Aorta (tissue), 5 donors: ENCODE measurements at places on chromosomes 1 and 21.
A peak's percentile ranks its signal among the peaks of the same experiment; 100 is the strongest.

DNA sequence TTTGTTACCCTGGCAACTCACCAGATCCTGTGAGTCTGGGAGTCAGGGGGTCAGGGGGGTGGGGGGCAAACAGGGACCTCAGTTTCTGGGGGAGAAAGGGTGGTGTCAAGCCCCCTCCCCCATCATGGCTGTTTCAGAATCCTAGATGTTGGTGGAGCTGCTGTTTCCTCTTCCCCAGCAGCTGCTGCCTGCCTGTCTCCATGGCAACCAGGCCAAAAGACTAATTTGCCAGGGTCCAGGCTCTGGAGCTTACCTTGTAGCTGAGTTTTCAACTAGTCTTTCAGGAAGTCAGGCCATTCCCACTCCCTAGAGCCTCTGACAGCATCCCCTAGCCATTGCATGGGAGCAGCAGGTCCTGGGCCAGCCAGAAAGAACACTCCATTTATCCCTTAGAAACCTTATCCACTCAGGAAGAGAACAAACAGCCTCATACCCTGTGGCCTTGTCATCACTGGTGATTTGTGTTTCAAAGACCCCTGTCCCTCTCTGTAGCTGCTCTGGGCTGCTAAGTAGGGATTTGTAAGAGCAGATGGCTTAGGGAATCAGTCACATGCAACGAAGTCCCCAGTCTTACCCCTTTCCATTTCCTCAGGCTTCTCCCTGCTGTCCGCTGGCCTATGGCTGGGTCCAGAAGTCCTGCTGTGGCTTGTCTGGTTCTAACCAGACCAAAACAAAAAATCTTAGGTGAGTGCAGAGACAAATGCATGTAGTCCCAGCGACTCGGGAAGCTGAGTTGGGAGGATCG, 21.5 kb upstream of the STMN1 start:
- DNase-seq, result no peak

- DNase-seq, result no peak
Measured at GRCh38 chr1:228994676-228995594, 259.7 kb downstream of the RHOU start.

- DNase-seq, result no peak
Measured at GRCh38 chr1:15215116-15215515, 31.9 kb upstream of the FHAD1 start.

DNA sequence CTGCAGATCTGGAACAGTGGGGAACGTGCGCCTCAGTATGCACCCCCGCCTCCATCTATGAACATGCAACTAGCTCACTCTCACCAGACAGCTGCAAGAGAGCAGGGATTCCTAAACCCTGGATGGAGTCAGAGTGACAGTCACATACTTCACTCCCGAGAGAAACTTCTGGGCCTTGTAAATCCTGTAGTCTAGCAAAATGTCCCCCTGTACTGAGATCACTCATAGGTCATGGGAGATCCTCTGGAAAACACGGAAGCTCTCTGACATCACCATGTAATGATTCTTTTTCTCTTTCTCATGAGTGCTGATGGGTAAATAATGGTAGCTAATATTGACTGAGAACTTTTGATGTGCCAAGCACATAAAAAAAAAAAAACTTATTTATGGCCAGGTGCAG, 23.4 kb upstream of the TARDBP start:
- DNase-seq, result no peak

DNA sequence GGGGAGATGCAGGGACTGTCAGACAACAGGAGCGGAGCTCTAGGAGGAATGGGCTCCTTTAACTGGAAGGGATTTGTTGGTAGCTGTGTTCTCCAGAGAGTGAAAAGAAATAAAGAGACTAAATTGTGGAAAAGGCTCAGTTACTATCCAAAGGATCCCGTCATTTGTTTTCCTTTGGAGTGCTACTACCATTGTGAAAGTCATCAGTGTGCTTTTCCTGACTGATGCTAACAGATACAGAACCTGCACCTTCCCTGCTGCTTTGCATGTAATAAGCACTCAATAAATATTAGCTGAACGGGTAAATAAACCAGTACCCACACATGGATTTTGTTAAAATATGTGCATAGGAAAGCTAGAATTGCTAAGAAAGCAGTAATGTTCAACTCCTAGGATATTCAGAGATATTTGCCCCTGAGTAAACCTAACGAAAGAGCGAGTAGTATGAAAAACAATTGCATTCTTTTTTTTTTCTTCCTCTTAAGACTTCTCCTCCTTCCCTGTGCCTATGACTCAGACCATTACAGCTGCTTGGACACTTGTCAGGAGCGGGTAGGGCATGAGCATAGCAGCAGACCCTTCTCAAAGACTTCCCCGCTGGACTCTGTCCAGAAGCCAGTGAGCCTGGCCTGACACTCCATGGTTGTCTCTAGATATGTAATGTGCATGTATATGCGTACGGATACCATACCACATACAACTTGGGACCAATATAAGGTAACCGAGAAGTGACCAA, 41.7 kb downstream of the PTGFRN start:
- DNase-seq, result peak; percentile 85

GRCh38 chr1:232611834-232612233, 18.1 kb downstream of the SIPA1L2 start:
- DNase-seq, result no peak

DNA sequence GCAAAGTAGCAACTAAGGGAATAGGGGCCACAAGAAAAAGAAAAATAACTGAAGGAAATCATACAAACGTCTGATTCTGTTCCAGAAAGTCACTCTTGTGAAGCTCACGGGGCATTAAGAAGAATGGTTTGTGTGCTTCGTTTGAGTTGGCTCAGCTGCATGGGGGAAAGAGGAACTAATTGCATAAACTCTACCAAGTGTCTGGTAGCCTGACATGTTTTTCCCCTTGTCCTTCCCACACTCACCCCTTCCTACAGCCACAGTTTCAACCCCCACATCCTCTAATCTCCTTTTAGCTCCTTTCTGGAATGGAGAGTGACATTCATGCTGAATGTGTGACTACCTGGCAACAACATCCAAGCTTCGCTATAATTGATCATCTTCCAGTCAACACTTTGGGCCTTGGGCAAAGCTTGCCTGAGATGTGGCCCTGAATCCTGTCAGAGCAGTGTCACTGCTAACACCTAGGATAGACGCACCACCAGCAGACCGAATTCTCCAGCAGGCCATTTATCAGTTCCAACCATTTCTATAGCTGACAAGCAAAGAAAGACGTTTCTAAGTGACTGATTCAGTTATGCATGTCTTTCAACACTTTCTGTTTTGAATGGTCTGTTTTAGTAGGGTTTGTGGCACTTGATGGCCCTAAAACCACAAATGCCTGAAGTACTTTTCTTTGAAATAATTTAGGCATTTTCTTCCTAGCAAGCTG, 439.6 kb downstream of the TTLL7 start:
- DNase-seq, result no peak

DNA sequence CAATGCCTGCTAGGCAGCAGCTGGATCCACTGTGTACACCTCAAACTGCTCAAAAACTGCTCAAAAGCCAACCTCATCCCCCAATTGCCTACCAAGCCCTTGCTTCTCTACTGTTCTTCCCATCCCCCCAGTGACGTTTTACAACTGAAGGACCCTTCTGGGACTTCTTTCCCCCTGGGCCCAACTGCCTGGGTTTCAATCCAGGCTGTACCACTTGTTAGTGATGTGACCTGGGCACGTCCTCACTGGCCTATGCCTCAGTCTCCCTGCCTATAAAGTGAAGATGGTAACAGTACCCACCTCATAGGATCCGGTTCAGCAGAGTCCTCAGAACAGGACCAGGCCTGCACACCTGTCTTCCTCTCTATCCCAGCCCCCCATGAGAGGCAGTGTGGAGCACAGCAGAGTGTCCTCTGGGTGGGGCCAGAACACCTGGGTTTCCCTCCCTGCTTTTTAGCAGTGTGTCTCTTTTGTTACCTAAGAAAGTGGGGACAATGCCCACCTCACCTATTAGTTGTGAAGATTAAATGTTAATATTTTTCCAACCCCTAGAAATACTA, 1.9 kb upstream of the TEKT2 start:
- no peak for DNase-seq

GRCh38 chr1:158007667-158008386, 14.4 kb downstream of the KIRREL1 start:
- no peak for DNase-seq

- DNase-seq, result no peak
Measured at GRCh38 chr1:214198571-214198970, 82.4 kb upstream of the SMYD2 start.

- no peak for DNase-seq
Measured at GRCh38 chr1:89706700-89707012, 73.7 kb downstream of the LRRC8C start.

GRCh38 chr1:84724128-84724860, 34.0 kb upstream of the SSX2IP start:
- no peak for DNase-seq

DNA sequence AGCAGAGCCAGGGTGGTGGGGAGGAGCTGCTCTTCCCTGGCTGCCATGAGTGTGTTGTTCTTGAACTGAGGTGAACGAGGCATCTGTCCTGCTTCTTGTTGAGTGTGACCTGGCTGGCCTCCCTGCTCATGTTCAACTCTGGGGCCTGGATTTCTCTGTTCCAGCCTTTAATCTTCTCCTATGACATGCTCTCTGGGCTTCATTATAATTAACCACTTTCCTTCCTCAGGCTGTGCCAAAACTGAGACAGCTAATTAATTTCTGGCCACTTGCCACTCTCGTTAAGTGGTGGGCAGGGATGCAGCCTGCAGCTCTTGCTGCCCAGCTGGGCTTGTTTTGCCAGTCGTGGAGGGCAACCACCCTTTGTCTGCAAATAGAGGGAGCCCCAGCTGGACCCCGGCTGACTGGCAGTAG, 23.3 kb downstream of the OPRD1 start:
- no peak for DNase-seq

DNA sequence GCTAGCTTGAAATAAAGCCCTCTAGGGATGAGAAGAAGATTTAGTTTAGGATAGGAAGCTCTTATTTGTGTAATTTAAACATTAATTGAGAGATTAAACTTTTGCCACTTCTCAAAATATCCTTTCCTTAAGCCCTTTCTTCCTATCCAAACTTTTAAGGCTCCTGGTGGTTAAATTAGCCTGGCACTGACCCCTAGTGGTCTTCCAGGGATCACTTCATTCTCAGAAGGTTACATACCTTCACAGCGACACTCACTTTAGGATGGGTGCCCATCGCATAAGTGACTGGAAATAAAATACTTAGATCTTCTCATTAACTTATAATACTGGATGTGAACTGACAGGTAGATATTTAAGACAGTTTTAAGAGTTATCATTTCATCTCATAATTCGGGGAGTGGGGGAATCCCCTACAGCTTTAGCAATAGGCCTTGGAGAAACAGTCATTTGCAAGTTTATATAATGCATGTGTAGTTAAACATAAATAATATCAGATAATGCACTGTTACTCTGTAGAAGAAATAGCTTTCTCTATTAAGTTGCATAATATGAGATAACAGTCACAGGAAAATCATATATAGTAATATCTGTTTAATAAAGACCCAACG, 7.4 kb downstream of the LHX9 start:
- no peak for DNase-seq

DNA sequence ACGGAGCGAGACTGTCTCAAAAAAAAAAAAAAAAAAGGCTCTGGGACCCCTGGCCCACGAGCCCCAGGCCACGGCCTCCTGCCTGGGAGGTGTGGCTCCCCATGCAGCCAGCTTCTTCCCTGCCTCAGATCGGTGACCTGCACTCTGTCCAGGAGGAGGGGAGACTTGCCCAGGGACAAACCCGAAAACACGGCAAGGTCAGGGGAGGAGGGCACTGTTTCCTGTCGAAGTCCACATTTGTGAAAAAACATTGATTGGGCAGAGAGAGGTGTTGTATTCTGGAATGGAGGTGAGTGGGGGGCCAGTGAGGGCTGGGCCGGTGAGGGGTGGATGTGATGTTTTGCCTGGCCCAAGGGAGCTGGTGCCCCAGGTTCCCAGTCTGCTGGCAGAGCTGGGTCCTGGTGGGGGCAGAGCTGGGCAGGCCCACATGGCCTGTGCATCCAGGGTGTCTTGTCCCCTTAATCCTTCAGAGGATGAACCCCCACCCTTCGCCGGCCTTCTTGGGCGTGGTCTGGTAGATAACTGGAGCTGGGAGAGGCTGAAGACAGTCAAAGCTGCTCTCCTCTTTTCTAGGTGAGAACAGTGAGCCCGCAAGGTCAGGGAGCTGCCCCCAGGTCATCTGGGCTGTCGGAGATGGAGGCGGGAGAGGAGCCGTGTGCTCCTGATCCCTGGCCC, 12.4 kb upstream of the FAAP20 start:
- no peak for DNase-seq

DNA sequence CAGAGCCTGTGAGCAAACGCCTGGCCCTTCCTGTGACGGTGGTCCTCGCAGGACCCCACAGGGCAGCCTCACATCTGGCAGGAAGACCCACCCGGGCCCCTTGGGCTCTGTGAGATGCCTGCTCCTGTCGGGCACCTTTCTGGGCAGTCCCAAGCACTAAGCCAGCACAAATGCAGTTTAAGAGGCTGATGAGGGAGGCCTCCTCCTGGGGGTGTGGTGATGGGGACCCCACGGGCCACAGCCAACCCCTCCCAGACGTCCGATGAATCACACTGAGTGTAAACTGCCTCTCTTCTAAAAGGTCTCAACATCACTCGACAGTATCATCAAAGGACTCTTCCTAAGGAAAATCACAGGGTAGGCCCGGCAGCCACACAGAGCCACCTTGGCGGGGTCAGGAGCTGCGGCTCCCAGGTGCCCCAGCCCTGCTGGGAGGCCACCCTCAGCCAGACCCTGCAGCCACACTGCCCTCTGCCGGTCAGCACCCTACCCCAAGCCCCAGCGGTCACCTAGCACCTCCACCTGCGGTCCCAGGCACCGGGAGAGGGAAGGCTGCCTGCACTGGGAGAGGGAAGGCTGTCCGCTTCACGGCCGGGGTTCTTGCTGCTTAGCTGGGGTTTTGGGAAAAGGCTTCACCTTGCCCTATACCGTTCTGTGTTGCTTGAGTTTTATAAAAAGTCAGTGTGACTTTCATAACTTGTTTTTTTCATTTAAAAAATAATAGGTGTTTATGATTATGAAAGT, 3.9 kb upstream of the PRKCZ start:
- DNase-seq, result no peak

DNA sequence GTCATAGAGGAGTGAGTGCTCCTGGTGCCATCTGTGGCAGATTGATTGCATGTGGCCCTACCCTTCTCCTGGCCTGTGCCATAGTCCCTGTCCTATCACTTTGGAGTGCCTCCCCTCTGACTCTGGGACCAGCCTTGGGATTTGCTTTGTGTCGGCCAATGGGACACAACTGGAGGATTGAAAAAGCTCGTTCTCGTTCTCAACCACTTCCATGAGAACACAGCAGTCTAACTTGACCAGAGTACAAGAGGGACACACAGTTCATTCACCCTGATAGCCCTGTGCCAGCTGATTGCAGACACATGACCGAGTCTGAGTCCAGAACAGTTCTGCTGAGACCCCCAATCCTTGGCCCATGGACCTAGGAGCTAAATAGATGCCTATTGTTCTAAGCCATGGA, 47.8 kb downstream of the C1orf198 start:
- DNase-seq, result no peak
